SK-MEL-5 (cell line): ENCODE measurements at places on chromosomes 3 and 15. TPM values are rescaled to one million over a fixed set of nuclear protein-coding genes. Genes with fewer than 3 reads are reported as not detected.

PAQR9 gene
- 0.05 and 0.08 TPM in 2 replicates for total RNA-seq

AQR gene
- total RNA-seq, result 20.9 and 26.3 TPM in 2 replicates

PRRT3 gene
- total RNA-seq, result 0.34 and 0.51 TPM in 2 replicates

C3orf49 gene
- not detected in 2 replicates for total RNA-seq

IL20RB gene
- total RNA-seq, result 0.37 TPM in 1 of 2 replicates, not detected in the other

CCDC39 gene
- total RNA-seq, result not detected in 2 replicates

UROC1 gene
- 0.05 and 0.21 TPM in 2 replicates for total RNA-seq

CLDND1 gene
- 81.5 and 82.6 TPM in 2 replicates for total RNA-seq

ZFAND6 gene
- total RNA-seq, result 137 and 145 TPM in 2 replicates

CPNE9 gene
- total RNA-seq, result 0.53 and 0.79 TPM in 2 replicates

PPP2R3A gene
- total RNA-seq, result 9.7 and 10.9 TPM in 2 replicates

CD86 gene
- total RNA-seq, result not detected in 2 replicates

CRYBG3 gene
- 14.2 and 16.2 TPM in 2 replicates for total RNA-seq

C2CD4A gene
- not detected in 2 replicates for total RNA-seq

PPM1L gene
- total RNA-seq, result 1.0 and 1.1 TPM in 2 replicates

LRRIQ4 gene
- not detected in 2 replicates for total RNA-seq

PIF1 gene
- total RNA-seq, result 7.0 and 9.3 TPM in 2 replicates

FGD5 gene
- not detected in 2 replicates for total RNA-seq

BSN gene
- total RNA-seq, result 0.11 and 0.40 TPM in 2 replicates

OR5K2 gene
- total RNA-seq, result not detected in 2 replicates

LMAN1L gene
- total RNA-seq, result not detected in 2 replicates

STARD9 gene
- 2.1 and 2.2 TPM in 2 replicates for total RNA-seq

ACTC1 gene
- total RNA-seq, result not detected in 2 replicates

SLC49A4 gene
- total RNA-seq, result 40.2 and 42.1 TPM in 2 replicates

PHLDB2 gene
- total RNA-seq, result 36.2 and 36.9 TPM in 2 replicates

UBA3 gene
- total RNA-seq, result 58.8 and 63.8 TPM in 2 replicates

SPATA12 gene
- total RNA-seq, result 0.42 and 0.69 TPM in 2 replicates

PLSCR2 gene
- not detected in 2 replicates for total RNA-seq

SENP5 gene
- total RNA-seq, result 40.0 and 41.9 TPM in 2 replicates

ISL2 gene
- total RNA-seq, result 0.11 TPM in 1 of 2 replicates, not detected in the other

IL17RD gene
- 1.2 and 1.4 TPM in 2 replicates for total RNA-seq

RSRC1 gene
- total RNA-seq, result 63.9 and 64.6 TPM in 2 replicates

DLEC1 gene
- not detected in 2 replicates for total RNA-seq

PP2D1 gene
- total RNA-seq, result not detected in 2 replicates

PLSCR1 gene
- total RNA-seq, result 355 and 367 TPM in 2 replicates

AGBL1 gene
- total RNA-seq, result not detected in 2 replicates

MYRIP gene
- total RNA-seq, result 0.08 and 0.21 TPM in 2 replicates

SLC28A1 gene
- not detected in 2 replicates for total RNA-seq

MEX3B gene
- total RNA-seq, result 1.1 and 1.6 TPM in 2 replicates

GRAMD2A gene
- total RNA-seq, result not detected in 2 replicates

CRYGS gene
- total RNA-seq, result 0.08 and 1.6 TPM in 2 replicates
